ENCODE measurements at places on chromosomes 2 and 18.

GRCh38 chr18:46433121-46433826 lies 223.7 kb downstream of the LOXHD1 start:
- no peak for DNase-seq

- no peak for DNase-seq
Measured at GRCh38 chr18:58152891-58153290, 108.9 kb downstream of the NEDD4L start.

GRCh38 chr2:240095556-240096523 lies 40.3 kb downstream of the COPS9 start:
- no peak for DNase-seq

DNA sequence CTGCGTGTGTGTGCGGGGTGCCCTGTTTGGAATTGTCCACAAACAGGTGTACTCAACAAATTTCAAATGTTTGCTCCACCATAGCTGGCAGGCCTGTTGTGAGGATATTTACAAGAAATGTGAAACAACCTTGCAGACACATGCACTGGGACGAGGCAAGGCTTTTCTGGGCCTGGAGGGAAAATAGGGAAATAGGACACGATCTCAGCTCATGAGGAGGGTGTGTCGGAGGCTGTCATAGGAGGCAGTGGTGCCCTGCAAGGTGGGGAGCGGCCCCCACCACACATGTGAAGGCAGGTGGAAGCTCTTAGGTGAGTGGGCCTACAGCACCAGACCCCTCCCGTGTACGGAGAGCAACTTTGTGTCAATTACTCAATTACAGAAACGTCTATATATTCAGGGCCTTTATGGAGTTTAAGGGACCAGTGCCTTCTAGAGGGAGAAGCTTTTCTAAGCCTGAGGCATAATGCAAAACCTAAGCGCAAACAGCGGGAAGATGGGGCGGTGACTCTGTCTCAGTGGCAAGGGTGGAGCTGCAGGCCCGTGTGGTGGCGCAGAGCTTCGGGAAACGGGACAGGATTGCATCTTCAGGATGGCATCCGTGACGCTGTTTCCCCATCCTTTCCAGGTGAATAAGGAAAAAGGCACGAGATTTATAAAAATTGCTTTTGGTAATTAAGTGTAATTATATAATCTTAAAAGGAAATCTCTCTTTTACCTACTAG lies 48.0 kb downstream of the RNF144A start:
- DNase-seq, result no peak

DNA sequence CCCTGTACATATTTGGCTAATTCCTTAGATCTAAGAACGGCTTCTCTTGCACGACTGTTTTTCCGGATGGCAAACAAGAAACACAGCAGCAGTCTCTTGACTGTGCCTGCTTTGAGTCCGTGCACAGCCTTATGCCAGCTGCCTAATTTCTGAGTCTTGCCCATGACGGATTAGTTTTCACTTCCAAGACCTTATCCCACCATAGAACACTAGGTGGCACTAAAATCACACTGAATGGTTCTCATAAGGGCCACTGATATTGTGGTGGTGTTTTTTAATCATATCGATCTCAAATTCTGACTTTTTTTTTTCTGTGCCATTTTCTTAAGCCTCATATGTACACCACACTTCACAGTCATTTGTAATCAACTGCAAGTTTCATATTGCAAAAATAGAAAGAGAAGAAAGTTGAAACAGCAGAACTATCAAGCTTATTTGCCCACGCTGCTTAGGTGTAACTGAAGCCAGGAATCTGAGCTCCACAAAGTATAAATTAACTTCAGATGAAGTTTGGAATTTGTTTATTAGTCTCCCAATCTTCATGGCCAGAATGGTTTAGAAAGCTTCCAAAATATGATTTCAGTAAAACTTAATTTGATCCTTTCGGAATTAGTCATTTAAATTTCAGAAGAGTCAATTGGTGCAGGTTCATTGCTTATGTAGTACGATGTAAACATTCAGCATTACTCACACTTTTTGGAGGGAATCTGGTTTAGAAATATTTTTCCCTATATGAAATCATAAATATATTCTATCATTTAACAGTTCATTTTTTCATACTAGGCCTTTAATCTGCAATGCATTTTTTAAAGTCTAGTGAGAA lies 45.5 kb upstream of the SCN7A start:
- peak; percentile 65 for DNase-seq

GRCh38 chr2:69717861-69718273 lies 24.1 kb upstream of the ANXA4 start:
- DNase-seq, result no peak

All from NCI-H748 treated with DMSO at 0.1 percent for 48 hours (cell line).